ENCODE measurements at places on chromosomes 4 and X.

GRCh38 chr4:99574530-99575324, at the start of gene MTTP:
TSS of gene MTTP (plus strand) at chr4:99574824. CDS start at chr4:99574910, 86 bp downstream.
- DNase-seq = no peak

- no peak for DNase-seq
Observed at GRCh38 chrX:148507418-148507817, 7.0 kb downstream of the AFF2 start.

GRCh38 chr4:126794363-126794762, 838.4 kb upstream of the INTU start:
- DNase-seq = no peak

DNA sequence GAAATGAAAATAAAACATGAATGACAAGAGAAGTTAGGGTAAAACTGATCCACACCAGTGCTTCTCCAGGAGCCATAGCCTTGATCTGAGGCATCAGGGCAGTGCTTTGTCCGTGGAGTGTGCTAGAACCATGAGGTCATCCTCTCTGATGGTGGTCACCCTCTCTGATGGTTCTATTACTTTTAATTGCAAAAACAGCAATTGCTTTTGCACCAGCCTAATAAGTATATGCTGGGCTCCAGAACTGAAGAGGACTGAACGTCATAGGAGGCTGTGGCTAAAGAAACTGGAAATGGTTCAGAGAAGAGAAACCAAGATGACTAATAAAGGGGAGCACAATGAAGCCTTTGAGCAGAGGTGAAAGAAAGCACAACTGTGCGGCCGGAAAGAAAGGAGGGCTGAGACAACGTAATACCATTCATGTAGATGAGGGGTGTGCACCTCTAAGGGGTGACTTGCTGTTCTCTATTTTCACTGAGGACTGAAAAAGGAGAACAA, 17.0 kb upstream of the TMEM154 start:
- peak; percentile 6 for DNase-seq

DNA sequence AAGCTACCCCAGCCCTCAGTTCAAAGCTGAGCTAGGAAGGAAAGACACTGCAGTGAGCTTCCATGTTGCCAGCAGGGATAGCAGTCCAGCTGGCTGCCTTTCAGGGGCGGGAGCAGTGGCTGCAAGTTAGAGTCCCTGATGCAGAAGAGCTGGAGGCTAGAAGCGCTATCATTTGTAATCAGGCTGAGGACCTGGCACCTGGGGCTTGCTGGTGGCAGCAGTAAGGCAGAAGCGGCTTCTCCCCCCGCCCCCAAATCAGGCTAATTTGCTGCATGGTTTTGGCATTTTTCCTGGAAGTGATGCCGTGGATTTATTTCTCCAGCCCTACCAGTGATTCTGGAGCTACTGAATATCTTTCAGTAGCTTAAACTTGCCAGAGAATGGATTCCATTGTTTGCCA, 203.3 kb downstream of the CLCN4 start:
- DNase-seq = no peak

DNA sequence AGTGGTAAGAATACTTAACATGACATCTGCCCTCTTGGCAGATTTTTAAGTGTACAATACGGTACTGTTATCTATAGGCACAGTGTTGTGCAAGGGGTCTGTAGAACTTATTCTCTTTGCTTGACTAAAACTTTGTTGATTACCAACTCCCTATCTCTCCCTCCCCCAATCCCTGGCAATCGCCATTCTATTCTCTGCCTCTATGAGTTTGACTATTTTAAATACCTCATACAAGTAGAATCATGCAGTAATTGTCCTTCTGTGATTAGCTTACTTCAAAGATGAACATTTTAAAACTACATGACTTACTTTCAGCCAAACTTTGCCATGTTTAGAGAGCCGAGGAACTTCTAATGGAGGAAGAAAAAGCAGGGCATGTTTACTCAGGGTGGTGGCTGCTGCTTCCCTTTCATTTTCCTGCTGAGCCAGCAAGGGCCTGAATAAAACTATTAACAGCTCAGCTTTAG, 62.4 kb downstream of the APOO start:
- DNase-seq = no peak

DNA sequence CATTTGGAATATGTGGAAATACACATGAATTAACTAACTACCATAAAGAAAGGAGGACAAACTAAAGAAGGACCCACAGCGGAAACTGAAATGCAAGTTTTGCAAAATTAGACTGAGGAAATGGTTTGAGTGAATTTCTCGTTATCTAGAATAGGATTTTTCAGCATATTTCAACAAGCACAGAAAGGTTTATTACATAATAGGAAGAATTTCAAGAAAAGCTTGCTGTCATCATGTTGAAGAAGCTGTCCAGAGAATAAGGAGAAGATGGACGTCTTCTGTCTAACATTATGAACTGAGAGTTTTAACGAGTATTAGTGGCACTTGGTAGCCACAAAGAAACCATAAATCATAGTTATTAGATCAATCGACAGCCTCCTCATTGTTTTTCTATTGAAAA, 45.0 kb downstream of the TEC start:
- DNase-seq = no peak

- no peak for DNase-seq
Observed at GRCh38 chr4:14596904-14597303, 405.4 kb upstream of the CPEB2 start.

DNA sequence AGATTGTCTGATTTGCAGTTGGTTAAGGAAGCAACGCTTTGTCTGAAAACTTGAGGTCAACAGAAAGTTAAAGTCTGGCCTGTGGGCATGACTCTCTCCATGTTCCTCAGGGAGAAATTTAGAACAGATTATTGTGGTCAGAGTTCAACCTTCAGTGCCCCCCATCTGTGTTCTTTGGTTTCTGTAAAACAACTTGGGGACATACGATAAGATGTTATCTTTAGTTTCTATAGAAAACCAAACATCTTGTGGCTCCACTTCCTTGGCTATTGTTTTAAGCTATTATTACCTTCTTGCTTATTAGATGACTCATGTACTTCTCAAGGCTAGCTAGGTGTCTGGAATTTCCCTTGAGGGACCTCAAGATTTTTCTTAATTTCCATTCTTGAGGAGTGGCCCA, 507.7 kb downstream of the PDHA2 start:
- no peak for DNase-seq

- no peak for DNase-seq
Observed at GRCh38 chr4:102444752-102445151, 56.4 kb upstream of the NFKB1 start.

- DNase-seq = no peak
Observed at GRCh38 chr4:26594778-26595177, 10.9 kb downstream of the TBC1D19 start.

- no peak for DNase-seq
Observed at GRCh38 chr4:28251831-28252230, 1391.2 kb downstream of the STIM2 start.

GRCh38 chr4:69649629-69650028, 3.4 kb downstream of the UGT2A1 start:
- no peak for DNase-seq

DNA sequence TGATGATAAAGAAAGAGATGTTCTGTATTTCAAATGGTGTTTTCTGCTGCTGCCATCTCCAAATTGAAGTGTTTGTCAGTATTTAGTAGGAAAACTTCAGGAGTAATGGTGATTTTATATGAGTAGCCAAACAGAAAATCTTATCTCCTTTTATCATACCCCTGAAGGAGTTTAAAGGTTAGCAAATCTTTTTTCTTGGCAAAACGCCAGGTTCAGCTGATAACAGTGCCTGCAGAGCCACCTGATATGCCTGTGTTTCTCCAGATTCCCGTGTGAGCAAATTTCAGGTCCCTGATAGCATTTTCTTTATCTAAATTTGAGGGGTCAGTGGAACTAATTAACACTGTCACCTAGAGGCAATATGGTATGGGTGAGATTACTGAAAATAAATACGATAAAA, 65.8 kb upstream of the ETNPPL start:
- DNase-seq = no peak

DNA sequence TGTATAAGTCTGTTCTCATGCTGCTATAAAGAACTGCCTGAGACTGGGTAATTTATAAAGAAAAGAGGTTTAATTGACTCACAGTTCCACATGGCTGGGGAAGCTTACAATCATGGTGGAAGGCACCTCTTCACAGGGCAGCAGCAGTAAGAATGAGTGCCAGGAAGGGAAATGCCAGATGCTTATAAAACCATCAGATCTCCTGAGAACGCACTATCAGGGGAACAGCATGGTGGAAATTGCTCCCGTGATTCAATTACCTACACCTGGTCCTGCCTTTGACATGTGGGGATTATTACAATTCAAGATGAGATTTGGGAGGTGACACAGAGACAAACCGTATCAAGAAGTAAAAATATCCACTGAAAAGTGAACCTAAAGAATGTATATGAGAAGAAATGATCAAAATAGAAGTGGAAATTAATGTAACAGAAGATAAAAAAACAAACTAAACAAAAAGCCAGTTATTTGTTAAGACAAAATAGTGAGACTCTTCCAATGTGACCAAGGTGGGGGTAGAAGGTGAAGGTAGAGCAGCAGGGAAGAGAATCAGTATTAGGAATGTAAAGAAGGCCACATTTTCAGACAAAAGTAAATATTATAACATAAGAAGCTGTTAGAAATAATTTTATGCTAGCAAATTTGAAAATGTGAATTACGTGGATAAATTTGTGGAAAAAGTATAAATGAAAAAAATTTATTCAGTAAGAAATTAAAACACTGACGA, 372.9 kb downstream of the NKX6-1 start:
- no peak for DNase-seq

DNA sequence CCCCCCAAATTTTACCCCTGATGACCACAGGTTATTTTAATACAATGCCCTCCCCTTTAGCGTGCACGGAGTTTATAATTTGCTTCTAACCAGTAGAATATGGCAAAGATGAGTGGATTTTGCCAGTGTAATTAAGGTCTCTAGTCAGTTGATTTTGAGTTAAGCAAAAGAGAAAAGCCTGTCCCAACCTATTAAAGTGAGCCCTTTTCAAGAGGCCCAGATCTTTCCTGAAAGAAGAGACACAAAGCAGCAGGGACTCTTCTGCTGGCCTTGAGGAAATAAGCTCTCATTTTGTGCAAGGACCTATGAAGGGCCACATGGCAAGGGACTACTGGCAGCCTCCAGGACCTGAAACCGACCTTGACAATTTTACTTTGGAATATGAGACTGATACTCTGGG, 61.9 kb upstream of the GABRG1 start:
- DNase-seq = no peak

DNA sequence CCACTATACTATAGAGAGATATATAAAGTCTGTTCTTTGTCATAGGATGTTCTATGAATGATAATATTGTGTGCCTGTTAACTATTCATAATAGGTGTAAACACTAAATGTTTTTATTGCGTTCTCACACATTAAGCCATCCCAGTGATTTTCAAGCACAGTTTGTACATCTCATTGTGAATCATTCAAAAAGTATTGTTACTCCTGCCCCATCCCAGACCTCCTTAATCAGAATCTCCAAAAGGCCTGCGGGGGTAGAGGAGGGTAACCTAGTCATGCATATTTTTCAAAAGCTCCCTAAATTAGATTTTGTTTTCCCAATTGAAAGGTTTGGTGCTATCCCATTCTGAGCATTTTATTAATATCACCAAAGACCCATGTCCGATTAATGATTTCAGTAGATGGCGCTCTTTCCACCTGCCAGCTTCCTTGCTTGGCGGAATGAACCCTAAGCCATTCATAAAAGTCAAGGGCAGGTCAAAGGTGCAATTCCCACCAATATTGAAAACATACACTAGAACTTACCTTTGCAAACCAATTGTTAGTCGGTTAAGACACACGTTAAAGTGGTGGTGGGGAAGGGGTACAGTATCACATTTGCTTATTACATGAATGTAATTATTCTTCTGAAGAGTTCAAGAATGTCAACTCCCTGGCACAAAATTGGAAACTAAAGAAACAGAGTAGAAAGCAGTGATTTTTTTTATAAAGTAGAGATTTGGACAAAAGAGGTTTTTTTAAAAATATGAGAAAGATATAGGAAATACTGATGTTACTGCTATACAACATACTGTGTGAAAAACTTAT, 5.8 kb upstream of the TET2 start:
- DNase-seq = peak; percentile 1

GRCh38 chr4:149830823-149831222, 15.2 kb upstream of the IQCM start:
- no peak for DNase-seq

DNA sequence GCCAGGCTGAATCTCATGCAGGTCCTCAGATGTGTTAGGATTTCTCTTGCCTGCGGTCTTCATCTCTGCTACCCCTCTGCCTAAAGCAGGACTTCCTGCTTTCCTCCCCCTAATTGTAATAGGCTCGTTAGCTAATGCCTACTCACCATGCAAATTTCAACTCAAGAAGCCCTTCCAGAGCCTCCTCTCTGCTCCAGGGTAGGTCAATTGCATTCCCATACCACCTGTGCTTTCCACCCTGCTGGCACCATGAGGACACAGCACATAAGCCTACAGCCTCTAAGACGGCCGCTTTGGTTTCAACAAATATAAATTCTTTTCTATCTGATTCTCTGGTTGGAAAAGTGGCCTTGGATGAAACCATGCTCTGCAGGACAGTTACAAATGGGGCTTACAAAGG, 93.9 kb downstream of the QDPR start:
- no peak for DNase-seq

- DNase-seq = no peak
Observed at GRCh38 chrX:115190636-115191489, 1.7 kb downstream of the RBMXL3 start.

DNA sequence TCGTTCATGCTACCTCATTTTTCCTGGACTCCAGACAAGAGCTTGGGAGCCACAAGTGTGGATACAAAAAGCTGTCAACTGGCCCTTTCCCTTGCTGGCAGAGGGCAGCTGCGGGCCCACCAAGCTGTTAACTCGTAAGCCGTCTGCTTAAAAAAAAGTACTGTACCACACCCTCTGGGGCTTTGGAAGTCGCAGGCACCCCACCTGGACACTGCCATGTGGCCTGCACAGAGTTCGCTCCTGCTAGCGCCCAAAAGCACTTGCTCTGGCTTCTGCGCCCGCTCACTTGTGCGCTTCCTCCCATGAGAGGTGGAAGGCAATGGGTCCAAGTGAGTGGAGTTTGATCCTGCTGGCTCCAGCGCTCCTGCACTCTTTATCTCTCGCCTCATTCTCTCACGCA, 476.4 kb upstream of the FSTL5 start:
- no peak for DNase-seq

DNA sequence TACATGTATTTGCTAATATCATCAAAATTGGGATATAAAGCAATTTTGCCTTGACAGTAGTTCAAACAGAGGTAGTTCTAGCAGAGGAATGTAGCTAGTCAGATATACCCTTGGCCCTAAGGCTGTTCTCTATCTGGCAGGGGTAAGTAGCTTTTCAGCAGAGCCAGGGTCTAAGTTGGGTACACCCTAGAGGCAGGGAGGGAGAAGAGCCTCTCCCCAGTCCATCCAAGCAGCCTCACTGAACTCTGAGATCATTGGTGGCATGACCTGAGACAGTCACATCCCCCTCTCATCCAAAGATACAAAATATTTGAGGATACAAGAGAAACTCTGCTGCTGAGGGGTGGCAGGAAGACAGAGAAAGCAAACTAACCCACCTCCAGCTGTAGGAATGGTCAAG, 343.7 kb downstream of the DHX15 start:
- no peak for DNase-seq

All from C1 segment of cervical spinal cord (tissue), 14 donors.